Fibroblast of lung (primary cell): ENCODE measurements at places on chromosomes 13 and 19. TPM values are rescaled to one million over a fixed set of nuclear protein-coding genes. Genes with fewer than 3 reads are reported as not detected.

DNA sequence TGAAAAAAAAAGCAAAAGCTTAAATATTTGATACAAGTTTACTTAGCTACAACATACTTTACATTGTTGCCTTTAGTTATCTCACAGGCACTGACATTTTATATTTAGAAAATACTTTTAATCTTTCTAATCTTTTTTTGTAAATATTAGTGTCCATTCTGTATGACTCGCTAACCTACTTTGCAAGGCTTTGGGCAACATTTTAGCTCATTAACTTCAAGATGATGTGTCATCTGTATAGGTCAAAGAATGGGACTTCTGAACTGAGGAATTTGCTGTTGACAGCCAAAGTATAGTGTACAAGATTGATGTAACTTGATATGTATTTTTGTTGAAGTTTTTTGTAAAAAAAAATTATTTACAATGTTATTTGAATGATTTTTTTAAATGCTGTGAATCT is 2.7 kb upstream of the C1QTNF9 start:
- peaks cover 2% of the 10 kb centered on the region for H3K4me1 ChIP-seq
- H3K27me3 ChIP-seq = no peaks in the 10 kb centered on the region
- no peaks in the 10 kb centered on the region for H3K36me3 ChIP-seq
- H3K4me3 ChIP-seq = no peak overlapping the region
- peak; percentile 39 for DNase-seq

- no peak overlapping the region for H3K4me3 ChIP-seq
- no peak for DNase-seq
- peaks cover under 1% of the 10 kb centered on the region for H3K4me1 ChIP-seq
- H3K27me3 ChIP-seq = no peaks in the 10 kb centered on the region
- peaks cover 40% of the 10 kb centered on the region for H3K36me3 ChIP-seq
These were observed 7.5 kb downstream of the PLAUR start for GRCh38 chr19:43662487-43662886.

Gene HSH2D
- polyA plus RNA-seq = not detected in 2 replicates

GRCh38 chr13:82565201-82565600 is 1317.1 kb downstream of the SLITRK1 start:
- no peaks in the 10 kb centered on the region for H3K27me3 ChIP-seq
- no peak overlapping the region for H3K4me3 ChIP-seq
- no peaks in the 10 kb centered on the region for H3K4me1 ChIP-seq

- no peak overlapping the region for H3K27ac ChIP-seq
- DNase-seq = no peak
- H3K36me3 ChIP-seq = no peaks in the 10 kb centered on the region
- no peaks in the 10 kb centered on the region for H3K4me1 ChIP-seq
- no peaks in the 10 kb centered on the region for H3K27me3 ChIP-seq
These were observed 342.3 kb downstream of the GPC5 start for GRCh38 chr13:91740756-91741155.

Gene LIM2
- polyA plus RNA-seq = not detected in 2 replicates

DNA sequence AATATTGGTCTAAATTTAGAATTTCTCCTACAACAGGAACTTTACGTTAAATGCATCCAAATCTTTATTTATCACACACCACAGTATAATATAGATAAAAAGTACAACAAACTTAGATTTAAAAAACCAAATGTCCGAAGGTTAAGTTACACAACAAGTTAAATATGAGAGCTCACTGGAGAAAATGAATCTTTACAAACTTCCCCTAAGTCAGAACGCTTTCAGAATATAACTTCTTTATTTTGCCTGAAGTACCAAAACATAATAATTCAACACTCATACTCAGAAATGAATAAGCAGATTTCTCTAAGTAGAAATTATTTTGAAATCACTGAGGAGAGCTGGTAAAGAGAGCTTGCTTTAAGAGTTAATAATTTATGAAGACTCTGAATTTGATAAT is 33.8 kb downstream of the TSC22D1 start:
- H3K27ac ChIP-seq = no peak overlapping the region
- no peak for DNase-seq

Gene NCAN
- polyA plus RNA-seq = not detected in 2 replicates

GRCh38 chr19:3532154-3532786 is 6.7 kb upstream of the TEKTIP1 start:
- H3K4me3 ChIP-seq = no peak overlapping the region
- H3K36me3 ChIP-seq = peaks cover 36% of the 10 kb centered on the region
- H3K27me3 ChIP-seq = no peaks in the 10 kb centered on the region
- no peak overlapping the region for H3K27ac ChIP-seq
- no peaks in the 10 kb centered on the region for H3K4me1 ChIP-seq

DNA sequence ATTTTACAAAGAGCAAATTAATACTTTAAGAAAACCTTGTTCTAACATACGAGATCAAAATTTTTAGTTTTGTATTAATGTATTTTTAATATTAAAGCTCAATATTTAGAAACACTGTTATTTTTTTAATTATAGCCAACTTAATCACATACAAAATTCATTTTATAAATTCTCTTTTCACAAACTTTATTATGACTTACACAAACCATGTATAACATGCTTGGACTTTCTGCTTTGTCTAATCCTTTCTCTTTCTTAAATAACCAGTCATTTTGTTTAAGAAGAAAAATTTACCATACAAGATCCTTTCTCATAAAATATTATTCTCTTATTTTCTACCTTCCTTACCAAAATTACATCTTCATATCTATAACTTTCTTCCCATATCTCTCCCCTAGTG is 62.2 kb downstream of the CYSLTR2 start:
- no peak overlapping the region for H3K4me3 ChIP-seq
- no peak overlapping the region for H3K27ac ChIP-seq
- no peaks in the 10 kb centered on the region for H3K4me1 ChIP-seq
- no peaks in the 10 kb centered on the region for H3K27me3 ChIP-seq
- no peaks in the 10 kb centered on the region for H3K36me3 ChIP-seq

Gene ERCC5
- 30.0 and 36.6 TPM in 2 replicates for polyA plus RNA-seq

DNA sequence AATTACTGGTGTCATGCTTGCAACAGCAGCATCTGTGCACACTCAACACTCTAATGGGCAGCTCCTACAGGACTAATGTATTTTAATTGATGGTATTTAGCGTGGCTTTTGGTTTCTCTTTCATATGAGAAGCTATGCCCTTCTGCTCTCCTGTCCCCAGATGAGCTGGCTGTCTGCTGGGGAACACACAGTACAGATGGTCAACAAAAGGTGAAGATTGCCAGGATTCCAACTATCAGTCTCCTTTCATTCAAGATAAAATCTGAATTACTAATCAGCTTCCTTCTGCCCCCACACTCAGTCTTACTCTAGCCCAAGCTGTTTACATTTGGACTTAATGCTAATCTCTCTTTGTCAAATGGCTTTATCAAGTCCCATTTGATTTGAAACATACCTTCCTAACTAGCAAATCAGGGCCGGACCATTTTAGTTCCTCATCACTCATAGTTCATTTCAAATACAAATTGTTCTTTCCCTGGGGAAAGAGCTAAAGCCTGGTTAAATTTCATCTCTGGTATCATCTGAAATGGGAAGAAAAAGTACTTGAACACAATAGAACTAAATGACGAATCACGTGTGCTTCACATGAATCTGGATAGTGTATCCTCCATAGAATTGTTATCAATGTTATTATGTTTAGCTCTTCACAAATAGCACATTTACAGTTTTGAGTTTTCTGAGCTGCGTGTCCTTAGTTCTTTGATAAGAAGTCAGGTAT is 988.0 kb downstream of the PCDH17 start:
- H3K4me3 ChIP-seq = no peak overlapping the region
- H3K27me3 ChIP-seq = no peaks in the 10 kb centered on the region
- no peak for DNase-seq
- H3K36me3 ChIP-seq = no peaks in the 10 kb centered on the region
- no peak overlapping the region for H3K27ac ChIP-seq

GRCh38 chr13:75647126-75647784 is 11.1 kb downstream of the LMO7 start:
- H3K27ac ChIP-seq = no peak overlapping the region
- no peak for DNase-seq
- H3K27me3 ChIP-seq = no peaks in the 10 kb centered on the region
- H3K36me3 ChIP-seq = peaks cover 1% of the 10 kb centered on the region
- H3K4me1 ChIP-seq = peaks cover 5% of the 10 kb centered on the region

DNA sequence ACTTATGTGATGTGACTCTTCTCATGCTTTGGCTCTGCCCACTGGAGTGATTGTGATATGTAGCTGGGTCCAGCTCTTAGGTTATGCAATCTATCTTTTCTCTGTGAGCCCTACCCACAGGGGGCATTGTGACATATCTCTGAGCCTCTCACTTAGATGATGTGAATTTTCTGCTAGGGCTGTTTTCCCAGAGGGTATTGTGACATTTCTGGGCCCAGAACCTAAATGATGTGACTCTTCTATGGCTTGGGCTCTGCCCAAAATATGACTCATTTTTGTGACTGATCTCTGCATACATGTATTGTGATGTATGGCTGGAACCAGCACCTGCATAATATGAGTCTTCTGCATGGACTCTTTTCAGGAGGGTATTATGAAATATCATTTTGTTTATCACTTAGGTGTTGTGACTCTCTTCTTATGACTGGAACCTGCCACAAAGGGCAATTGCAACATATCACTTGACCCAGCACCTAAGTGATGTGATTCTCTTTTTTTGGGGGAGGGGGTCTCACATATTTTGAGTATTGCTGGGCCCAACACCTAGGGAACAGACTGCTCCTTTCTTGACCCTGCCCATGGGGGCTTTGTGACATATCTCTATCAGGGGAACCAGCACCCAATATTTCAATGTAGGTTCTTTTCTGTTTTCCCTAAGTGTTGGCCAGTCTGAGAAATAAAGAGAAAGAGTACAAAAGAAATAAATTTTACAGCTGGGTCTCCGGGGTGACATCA is 12.1 kb upstream of the ZNF254 start:
- no peaks in the 10 kb centered on the region for H3K4me1 ChIP-seq
- no peaks in the 10 kb centered on the region for H3K27me3 ChIP-seq
- DNase-seq = peak; percentile 61

DNA sequence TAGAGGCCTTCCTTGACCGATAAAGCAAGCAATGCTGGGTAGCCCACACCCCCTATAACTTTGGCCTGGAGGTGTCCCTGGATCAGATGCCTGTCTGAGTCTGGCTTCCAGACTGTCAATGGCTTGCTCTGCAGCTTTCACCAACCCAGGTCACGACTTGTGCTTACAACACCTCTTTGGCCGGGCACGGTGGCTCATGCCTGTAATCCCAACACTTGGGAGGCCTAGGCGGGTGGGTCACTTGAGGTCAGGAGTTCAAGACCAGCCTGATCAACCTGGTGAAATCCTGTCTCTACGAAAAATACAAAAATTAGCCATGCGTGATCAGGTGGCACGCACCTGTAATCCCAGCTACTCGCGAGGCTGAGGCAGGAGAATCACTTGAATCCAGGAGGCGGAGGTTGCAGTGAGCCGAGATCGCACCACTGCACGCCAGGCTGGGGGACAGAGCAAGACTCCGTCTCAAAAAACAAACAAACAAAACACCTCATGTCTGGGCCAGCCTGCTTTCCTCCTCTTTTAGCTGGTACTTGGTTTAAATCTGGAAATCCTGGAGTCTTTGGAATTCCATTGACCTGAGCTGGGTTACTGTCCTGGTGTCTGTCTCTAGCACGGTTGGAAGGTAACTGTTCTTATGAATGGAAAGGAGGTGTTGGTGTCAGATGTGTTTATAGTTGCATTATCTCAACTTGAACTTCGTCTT is 10.3 kb upstream of the GARRE1 start:
- no peaks in the 10 kb centered on the region for H3K36me3 ChIP-seq
- no peak for DNase-seq
- no peak overlapping the region for H3K4me3 ChIP-seq
- H3K4me1 ChIP-seq = peaks cover 6% of the 10 kb centered on the region

GRCh38 chr13:99425485-99426341 is 75.6 kb upstream of the TM9SF2 start:
- peaks cover 9% of the 10 kb centered on the region for H3K27me3 ChIP-seq
- DNase-seq = no peak
- no peak overlapping the region for H3K27ac ChIP-seq
- no peaks in the 10 kb centered on the region for H3K4me1 ChIP-seq
- no peak overlapping the region for H3K4me3 ChIP-seq

GRCh38 chr19:3631053-3631861 is 4.7 kb upstream of the CACTIN start:
- no peaks in the 10 kb centered on the region for H3K27me3 ChIP-seq
- no peak for DNase-seq
- no peak overlapping the region for H3K27ac ChIP-seq
- no peaks in the 10 kb centered on the region for H3K4me1 ChIP-seq

Gene KLK6
- not detected in 2 replicates for polyA plus RNA-seq
